ENCODE measurements at places on chromosomes 12 and 14.

GRCh38 chr12:116859079-116859478 is 22.2 kb downstream of the HRK start:
- no peak for DNase-seq

DNA sequence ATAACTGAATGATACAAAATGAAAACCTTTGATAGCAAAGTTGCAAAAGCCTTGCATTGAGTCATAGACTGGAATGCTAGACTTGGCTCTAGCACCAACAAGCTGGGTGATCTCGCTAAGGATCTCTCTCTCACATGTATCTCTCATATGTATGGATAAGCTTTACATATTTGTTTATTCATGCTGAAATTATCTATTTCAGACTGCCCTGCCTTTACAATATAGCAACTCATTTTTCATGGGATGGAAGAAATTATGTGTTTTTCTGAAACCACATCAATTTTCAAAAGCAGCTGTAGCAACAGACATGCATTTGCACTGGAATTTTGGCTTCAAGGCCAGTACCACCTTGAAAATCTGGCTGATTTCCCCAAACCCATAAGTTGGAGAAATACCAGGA is 11.4 kb downstream of the RERG start:
- DNase-seq, result no peak

DNA sequence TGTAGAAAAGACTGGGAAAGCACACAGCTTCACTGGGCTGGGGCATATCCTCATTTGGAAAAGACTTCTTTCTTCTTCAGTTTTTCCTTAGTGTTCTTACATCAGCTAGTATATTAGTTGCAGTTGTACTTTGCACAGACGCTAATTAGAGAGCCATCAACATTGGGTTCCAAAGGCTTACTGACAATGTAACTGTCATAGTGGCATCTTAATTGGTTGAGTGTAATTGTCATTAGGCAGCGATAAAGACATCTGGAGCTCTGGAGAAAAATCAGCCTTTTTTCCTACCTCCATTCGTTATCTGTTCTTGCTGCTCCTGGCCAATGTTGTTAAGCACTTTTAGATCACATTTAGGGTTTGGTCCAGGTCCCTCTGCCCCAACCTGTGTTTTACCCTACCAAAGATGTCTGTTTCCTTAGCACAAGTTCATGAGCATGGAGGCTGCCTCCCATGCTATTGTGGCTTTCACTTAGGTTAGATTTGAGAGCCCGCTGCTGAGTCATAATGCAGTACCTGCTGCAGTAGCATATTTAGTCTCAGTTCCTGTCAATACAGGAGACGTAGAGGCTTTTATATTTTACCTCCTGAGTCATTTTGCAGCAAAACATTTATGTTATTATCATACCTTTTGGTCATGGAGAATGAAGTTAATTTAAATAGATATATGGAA is 49.2 kb downstream of the FBXW8 start:
- no peak for DNase-seq

- no peak for DNase-seq
Measured at GRCh38 chr12:54762390-54762789, 91.9 kb upstream of the MUCL1 start.

DNA sequence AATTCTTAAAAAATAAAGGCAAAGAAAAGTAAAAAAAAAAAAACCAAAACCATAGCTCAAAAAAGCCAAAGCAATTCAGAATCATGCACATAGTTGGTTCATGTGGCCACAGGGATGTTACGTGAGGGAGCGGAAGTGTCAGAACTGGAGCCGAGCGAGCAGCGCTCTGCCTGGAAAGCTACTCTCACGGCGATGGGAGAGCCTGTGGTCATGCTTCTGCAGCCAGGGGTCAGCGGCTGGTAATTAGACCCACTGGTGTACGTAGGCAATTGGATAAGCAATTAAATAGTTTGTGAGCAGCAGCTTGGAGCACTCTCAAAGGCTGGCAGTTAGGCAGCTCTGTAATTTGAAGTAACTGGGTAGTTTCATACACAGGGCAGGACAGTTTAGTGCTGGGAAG is 58.1 kb downstream of the TRHDE start:
- DNase-seq, result no peak

- peak; percentile 42 for DNase-seq
Measured at GRCh38 chr12:19546611-19547162, 107.4 kb downstream of the AEBP2 start.

GRCh38 chr14:105581551-105582341 is 55.4 kb downstream of the TMEM121 start:
- no peak for DNase-seq

DNA sequence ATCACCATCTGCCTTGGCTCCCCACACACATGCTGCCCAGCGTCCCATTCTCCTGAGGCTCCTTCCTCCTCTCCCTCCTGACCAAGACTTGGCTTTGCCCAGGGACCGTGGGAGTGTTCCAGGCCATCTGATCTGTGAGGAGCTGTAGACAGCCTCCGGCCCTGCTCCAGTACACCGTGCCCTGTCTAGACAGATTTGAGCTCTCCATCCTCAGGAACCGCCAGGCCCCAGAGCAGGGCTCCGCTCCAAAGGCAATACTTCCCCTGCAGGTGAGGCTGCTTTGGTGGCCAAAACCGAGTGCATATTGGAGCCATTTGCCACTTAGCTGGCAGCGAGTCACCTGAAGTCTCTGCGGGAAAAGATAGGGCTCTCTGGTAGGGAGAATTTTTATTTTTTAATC is 147.4 kb downstream of the ANO2 start:
- DNase-seq, result no peak

GRCh38 chr12:92107094-92107493 is 38.6 kb downstream of the BTG1 start:
- peak; percentile 21 for DNase-seq

DNA sequence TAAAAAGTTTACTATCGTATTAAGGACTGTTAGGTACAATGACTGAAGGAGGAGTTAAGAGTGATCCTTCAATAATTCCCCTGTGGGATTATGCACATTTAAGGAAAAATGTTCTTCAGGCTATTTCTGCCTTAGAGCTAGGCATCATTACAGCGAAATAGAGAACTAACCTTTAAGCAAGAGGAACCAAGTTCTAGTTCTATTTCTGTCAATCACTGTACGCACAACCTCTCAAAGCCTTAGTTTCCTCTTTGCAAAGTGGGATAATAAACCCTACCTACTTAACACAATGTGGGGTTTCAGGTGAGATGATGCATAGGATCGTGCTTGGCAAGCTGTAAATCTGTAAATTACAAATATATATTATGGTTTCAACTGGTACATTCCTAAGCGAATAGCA is 15.4 kb downstream of the NTF3 start:
- no peak for DNase-seq

Data from HAP-1 (cell line).